Neural progenitor cell (in vitro differentiated cells): ENCODE measurements at places on chromosomes 1 and 21. TPM values are rescaled to one million over a fixed set of nuclear protein-coding genes. Genes with fewer than 3 reads are reported as not detected.

Gene ANGPTL3
- not detected in 2 replicates for total RNA-seq

Gene GRIK3
- total RNA-seq = 1.7 and 3.0 TPM in 2 replicates

GRCh38 chr1:216528816-216529215, 105.6 kb upstream of the USH2A start:
- DNase-seq = no peak

DNA sequence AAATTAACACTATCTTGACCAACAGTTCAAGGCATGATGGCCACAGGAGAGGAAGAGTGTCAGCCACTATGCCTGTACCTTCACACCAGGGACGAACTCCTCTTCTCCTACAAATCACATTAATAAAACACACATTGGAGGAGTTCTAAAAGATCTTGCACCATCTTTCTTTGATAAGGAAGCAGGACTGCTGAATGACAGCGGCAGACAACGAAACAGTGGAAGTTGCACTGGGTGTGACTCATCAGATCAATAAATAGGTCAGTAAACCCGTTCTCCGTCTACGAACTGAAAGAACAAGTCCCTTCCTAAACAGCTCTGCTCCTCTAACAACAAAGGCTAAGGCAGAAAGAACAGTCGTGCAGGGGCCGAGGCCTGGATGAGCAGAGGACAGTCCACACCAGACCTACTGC, 23.1 kb downstream of the UBE2G2 start:
- DNase-seq = no peak

DNA sequence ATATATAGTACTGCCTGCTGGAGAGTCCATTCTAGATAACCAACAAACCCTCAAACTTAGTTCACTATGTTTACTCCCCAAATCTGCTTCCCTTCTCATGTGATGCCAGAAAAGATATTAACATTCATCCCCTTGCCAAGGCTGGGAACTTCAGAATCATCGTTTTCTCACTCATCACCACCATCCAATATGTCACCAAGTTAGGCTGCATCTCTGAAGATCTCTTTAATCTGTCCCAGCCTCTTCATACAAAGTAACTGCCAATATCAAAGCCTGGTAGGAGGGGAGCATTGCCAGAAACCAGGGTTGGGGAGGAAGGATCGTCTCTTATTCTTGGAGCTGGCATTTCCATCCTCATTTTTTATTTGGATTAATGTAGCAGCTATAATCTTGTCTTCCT, 71.6 kb downstream of the XCL2 start:
- no peak for DNase-seq

GRCh38 chr21:37673801-37674575, 242.3 kb downstream of the KCNJ6 start:
- DNase-seq = no peak

GRCh38 chr1:246318036-246318359, 189.1 kb downstream of the SMYD3 start:
- DNase-seq = no peak

DNA sequence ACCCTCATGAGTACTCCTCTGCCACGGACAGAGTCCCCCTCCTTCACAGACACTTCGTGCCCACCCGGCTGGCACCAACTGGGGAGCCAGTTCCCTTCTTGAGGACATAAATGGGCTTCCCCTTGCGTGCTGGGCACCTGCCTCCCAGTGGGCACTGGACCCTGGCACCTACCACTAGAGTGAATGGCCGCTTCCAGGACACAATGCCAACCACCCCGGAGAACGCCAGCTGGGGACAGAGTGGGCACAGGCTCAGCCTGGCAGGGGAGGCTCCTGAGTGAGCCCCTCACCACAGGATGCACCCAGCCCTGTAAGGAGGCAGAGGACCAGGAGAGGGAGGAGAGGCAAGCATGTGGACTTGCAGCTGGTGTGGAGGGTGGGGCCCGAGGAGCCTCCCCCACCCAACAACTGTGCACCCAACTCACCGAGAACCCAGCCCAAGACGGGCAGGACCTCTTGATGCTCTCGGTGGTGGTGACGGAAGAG, 1.0 kb downstream of the ENTREP3 start:
- no peak for DNase-seq

DNA sequence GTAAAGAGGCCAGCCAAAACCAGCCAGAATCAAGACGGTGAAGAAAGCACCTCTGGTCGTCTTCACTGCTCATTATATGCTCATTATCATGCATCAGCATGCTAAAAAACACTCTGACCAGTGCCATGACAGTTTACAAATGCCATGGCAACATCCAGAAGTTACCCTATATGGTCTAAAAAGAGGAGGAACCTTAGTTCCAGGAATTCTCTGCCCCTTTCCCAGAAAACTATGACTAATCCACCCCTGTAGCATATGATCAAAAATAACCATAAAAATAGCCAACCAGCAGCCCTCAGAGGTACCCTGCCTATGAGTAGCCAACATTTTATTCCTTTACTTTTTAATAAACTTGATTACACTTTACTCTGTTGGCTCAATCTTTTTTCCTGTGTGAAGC, 34.2 kb upstream of the PBX1 start:
- no peak for DNase-seq

DNA sequence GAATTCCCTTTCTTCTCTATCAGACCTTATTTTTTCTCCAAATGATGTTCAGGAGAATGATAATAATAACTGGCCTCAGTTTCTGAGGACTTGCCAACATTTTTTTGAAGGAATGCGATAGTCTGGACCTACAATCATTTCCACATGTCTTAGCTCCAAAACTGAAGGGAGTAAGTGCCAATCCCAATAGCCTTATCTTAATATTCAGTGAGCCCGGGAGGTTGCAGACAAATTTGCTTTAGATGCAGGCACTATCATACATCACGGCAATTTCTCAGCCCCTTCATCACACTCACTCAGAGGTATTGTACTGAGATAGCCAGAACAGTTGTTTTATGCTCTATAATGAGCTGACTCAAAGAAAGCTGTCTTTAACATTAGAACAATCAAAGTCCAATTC, 796.9 kb downstream of the ADGRL2 start:
- no peak for DNase-seq
